Stimulated activated CD4-positive, alpha-beta T cell treated with anti-CD3 and anti-CD28 coated beads, Interleukin-12 subunit alpha, Interleukin-12 subunit beta, amount 100 ng/mL, for 24 hours (primary cell): ENCODE measurements at places on chromosomes 16 and 17.

DNA sequence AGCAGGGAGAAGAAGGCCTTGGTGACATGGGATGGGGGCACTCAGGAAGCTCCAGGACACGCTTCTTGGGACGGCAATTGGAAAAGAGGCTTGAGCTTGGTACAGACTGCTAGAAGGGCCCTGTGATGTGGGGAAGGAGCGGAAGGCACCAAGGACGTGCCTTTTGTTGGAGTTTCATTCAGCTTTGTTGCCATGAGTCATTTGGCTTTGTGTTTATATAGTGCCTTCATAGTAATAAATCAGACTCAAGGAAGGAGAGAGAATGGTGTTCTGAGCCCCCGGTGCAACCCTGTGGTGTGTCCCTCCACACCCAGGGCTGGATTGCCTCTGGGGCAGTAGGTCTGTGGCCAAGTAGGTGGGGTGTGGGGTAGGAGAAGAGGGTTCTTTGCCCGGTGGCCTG lies 7.4 kb upstream of the TBX4 start:
- DNase-seq = no peak

DNA sequence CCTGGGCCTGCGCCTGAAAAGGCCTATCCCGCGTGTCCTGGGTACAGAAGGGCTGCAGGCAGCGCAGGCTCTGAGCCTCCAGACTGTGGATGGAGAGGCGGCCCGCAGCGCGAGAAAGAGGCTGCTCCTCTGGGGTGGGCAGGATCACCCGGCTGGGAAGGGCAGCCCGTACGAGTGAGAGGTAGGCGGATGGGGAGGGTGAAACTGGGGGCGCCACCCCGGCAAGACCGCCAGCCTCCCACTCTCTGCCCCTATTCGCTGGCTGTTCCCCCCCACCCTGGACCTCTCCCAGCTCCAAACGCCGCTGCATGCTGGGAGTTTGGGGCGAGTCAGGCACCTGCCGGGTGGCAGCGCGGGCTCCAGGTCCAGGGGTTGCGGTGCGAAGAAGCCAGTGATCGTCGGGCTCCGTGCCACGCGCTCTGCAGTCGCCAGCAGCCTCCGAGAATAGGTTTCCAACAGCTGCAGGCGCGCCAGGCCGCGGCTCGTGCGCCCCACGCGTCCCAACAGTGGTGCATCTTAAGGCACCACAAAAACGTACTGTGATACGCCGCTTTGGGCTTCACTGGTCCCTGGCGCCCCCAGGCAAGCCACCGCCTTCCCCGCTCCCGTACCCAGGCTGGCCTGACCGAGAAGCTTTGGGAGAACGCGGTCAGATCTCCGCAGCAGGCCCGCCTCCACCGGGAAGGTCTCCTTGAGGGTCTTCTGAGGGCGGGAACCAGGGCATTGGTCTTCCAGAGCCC lies 1.1 kb downstream of the NOXO1 start:
- DNase-seq = no peak

GRCh38 chr17:19645734-19646201 lies 2.8 kb upstream of the ALDH3A2 start:
- no peak for DNase-seq

GRCh38 chr17:35799942-35800341 lies 4.5 kb upstream of the MMP28 start:
- DNase-seq = no peak
